NCI-H1930 (cell line): ENCODE measurements at places on chromosomes 12 and 14.

GRCh38 chr12:5505116-5505515 is 73.2 kb downstream of the NTF3 start:
- DNase-seq, result no peak

- no peak for DNase-seq
Observed at GRCh38 chr12:124172636-124173035, 122.3 kb upstream of the RFLNA start.

DNA sequence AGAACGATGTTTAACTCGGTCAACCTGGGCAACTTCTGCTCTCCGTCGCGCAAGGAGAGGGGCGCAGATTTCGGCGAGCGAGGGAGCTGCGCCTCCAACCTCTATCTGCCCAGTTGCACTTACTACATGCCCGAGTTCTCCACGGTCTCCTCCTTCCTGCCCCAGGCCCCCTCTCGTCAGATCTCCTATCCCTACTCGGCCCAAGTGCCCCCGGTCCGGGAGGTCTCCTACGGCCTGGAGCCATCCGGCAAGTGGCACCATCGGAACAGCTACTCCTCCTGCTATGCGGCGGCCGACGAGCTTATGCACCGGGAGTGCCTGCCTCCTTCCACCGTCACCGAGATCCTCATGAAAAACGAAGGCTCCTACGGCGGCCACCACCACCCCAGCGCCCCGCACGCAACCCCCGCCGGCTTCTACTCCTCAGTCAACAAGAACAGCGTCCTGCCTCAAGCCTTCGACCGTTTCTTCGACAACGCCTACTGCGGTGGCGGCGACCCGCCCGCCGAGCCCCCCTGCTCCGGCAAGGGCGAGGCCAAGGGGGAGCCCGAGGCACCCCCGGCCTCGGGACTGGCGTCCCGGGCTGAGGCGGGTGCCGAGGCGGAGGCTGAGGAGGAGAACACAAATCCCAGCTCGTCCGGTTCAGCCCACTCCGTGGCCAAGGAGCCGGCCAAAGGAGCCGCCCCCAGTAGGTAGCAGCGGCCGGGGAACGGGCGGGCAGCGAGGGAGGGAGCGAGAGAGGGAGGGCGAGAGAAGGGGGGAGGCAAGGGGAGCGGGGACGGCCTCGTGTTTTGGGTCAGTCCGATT is 513 bp downstream of the HOXC11 start:
- DNase-seq, result no peak

DNA sequence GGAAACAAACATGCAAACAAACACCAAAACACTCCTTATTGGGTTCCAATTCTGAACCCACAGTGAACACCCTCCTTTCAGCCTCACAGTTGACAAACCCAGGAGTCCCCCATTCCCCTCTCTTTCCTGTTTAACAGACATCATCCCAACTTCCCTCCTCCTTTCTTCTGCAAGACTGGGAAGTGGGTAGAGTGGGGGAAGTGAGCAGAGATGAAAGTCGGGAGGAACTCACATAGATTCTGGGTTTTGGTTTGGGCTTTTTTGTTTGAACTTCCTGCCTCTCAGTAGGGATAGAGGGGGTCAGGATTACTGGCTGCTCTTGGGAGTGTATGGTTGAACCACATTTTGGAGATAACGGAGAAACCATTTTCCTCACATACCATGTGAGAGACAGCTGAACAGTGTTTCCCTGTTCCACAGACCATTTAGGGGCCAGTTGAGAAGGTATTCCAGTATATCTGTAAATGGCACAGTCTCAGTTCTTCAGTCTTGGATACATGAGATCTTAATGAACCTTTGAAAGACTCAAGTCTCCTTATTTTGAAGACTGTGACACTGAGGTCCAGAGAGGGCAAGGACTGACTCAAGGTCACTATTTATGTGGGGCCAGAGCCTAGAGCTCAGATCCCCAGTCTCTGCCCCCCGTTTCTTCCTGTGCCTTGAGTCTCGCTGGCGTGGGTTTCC is 3.9 kb upstream of the GPR84 start:
- DNase-seq, result no peak

DNA sequence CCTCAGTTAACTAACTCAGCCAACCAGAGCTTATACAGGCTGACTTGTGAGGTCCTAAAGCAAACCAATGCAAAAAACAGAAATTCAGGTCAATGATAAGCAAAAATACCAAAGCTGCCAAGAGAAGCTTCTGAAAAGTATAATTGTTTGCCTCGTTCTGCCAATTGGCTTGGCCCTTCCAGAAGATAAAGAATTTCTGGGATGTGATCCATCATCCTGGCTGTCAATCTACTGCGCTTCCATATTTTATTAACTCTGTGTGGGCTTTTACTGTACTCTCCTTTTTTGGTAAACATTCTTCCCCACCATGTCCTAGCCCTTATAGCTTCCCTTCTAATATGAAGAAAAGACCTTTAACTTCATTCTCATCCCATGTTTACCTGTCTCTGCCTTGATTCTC is 387.9 kb downstream of the TMEM117 start:
- no peak for DNase-seq

GRCh38 chr12:129494766-129495165 is 409.1 kb downstream of the TMEM132D start:
- no peak for DNase-seq

GRCh38 chr12:43763769-43764168 is 5.0 kb downstream of the IRAK4 start:
- DNase-seq, result no peak

GRCh38 chr14:90911121-90911520 is 94.9 kb upstream of the TTC7B start:
- DNase-seq, result no peak
